Activated naive CD4-positive, alpha-beta T cell treated with anti-CD3 and anti-CD28 coated beads, Interleukin-2, amount 50 U/mL, for 72 hours (primary cell): ENCODE measurements at places on chromosomes 2 and 18. TPM values are rescaled to one million over a fixed set of nuclear protein-coding genes. Genes with fewer than 3 reads are reported as not detected.

DNA sequence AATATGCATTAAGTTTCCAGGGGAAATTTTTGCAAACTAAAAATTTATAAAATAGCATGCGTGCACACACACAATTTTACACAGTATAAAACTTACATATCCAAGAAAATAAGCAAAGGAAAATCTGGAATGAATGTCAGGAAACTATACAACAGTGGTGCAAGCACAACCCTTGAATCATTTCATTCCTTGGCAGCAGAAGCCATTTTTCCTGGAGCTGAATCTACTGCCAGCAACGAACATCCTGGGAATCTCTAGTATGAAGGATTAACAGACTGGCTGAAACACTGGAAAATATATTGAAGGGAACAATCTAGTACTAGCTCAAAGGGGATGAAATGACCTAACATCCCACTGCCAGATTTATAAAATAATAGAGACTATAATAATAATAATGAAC, 235.3 kb downstream of the DYM start:
- no peak for DNase-seq

GRCh38 chr2:219286436-219287115, 7.4 kb downstream of the DNAJB2 start:
- peak; percentile 53 for DNase-seq

GRCh38 chr2:128329607-128330006, 10.9 kb upstream of the HS6ST1 start:
- no peak for DNase-seq

GRCh38 chr2:29022679-29023078, 41.6 kb downstream of the TOGARAM2 start:
- DNase-seq: no peak

GRCh38 chr2:96345438-96345837, 9.9 kb downstream of the NCAPH start:
- no peak for DNase-seq

Gene ASB18
- not detected for total RNA-seq

Gene COL4A4
- not detected for total RNA-seq
